ENCODE measurements at places on chromosomes 16 and 17.

DNA sequence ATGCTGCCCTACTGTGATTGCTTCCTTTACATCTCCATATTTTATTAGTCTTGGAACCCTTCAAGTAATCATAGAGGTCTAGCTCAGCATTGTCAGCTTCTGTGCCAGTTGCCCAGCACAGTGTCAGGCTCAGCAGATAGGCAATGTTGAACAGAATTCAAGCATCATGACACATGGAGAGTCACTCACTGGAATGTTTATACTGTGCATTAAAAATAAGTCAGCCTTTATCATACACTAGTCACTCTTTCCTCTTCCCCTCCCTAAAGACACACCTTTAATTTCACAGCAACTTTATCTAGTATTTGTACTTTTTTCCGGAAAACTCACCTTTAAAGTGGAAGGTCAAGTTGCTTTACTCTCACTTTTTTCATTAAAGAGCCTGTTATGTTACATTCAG lies 253.8 kb upstream of the CDH11 start:
- DNase-seq = no peak

DNA sequence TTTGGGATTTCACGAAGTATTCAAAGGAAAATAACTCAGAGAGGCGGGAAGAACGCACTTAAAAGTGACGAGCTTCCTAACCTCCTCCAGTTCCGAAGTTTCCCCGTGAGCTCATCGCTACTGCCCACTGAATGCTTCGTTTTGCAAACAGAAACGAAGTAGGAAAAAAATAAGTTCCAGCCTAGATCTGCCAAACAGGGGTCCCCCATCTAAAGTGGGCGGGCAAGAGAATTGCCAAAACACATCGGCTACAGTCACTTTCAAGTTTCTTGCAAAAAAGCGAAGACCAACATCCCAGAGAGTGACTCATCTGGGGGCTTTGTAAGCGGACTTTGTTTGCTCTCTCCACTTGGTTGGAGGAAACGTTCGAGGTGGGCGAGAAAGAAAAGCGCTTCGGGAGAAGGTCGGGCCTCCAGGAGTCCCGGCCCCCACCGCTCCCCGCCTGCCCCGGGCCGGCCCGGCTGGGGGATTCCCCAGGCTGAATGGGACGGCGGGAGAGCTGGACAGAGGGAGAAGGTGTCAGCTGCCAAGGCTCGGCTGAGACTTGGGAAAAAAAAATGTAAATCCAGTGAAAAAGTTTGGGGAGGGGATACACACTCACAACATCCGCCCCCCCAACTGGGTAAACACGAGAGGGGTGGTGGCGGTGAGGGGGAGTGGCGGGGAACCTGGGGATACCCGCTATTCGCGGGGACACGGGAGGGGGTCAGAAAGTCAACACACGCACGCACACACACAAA lies 1.0 kb downstream of the VEZF1 start:
- DNase-seq = no peak

DNA sequence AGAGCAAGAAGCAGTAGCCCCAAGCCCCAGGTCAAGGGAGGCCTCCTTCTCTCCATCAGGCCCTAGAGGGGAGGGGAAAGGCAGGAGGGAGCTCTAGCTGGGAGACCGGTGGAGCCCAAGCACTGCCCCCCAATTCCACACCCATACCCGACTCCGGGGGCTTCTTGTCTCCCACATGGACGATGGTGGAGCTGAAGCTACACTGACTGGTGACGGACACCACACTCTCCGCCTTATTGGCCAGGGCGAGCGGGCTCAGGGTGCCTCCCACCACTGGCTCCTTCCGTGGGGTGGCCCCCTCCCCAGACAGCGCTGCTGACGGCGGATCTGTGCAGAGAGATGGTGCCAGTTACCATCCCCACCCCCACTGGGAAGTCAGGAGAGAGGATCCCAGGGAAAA lies 6.4 kb downstream of the PER1 start:
- DNase-seq = no peak

GRCh38 chr17:55641676-55642081 lies 81.0 kb downstream of the TMEM100 start:
- no peak for DNase-seq

GRCh38 chr16:85438981-85439685 lies 174.0 kb upstream of the GSE1 start:
- DNase-seq = no peak

- no peak for DNase-seq
These were observed 1.5 kb upstream of the NPTX1 start for GRCh38 chr17:80477647-80478478.

GRCh38 chr16:86343027-86343795 lies 167.1 kb upstream of the FOXF1 start:
- no peak for DNase-seq

DNA sequence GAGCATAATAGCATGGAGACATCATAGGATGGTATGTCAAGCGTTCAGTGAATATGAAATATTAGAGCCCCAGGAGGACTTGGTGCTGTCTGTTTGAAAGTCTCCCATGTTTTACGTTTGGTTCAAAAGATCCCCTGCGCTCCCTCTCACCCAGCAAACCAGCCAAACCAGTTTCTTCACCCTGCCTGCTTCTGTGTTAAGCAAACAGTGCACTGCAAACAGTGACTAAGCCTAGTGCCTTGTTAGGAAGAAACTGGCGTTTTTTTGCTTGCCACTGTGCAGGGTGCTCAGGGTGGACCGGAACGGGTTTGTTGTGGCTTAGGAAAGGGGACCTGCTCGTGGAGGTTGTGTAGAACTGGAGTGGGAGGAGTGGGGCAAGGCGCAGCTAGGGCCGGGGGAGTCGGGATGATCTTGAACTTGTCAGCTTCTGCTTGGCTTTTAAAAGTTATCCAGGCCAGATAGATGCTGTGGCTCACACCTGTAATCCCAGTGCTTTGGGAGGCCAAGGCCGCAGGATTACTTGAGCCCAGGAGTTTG lies 7.7 kb downstream of the CDH1 start:
- DNase-seq = no peak

- no peak for DNase-seq
These were observed 14.4 kb downstream of the NTAN1 start for GRCh38 chr16:15041271-15042004.

GRCh38 chr17:4482338-4483011 lies 16.2 kb upstream of the SPNS2 start:
- no peak for DNase-seq

- DNase-seq = no peak
These were observed 2.9 kb downstream of the CTRL start for GRCh38 chr16:67928561-67929364.

- no peak for DNase-seq
These were observed 106.6 kb downstream of the N4BP1 start for GRCh38 chr16:48503336-48503735.

DNA sequence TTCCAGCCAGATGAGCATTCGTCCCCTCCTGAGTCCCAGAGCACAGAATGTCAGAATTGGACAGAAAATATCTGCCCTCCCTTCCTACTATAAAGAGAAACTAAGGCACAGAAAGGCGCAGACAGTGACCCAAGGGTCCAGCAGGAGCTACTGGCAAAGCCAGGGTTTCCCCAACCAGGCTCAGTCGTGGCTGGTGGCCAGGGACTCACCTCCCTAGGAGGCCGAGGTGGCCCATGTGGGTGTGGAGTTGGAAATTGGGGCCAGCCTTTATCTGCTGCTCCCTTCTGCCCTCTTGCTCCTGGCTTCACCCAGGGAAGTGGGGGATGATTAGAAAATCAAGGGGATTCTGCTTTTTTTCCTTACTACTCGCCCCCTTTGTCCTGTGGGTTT lies 1.1 kb downstream of the DRC7 start:
- DNase-seq = no peak

- no peak for DNase-seq
These were observed 94.3 kb downstream of the SSH2 start for GRCh38 chr17:29835435-29836351.

- no peak for DNase-seq
These were observed 6.3 kb upstream of the XAF1 start for GRCh38 chr17:6749519-6749918.

DNA sequence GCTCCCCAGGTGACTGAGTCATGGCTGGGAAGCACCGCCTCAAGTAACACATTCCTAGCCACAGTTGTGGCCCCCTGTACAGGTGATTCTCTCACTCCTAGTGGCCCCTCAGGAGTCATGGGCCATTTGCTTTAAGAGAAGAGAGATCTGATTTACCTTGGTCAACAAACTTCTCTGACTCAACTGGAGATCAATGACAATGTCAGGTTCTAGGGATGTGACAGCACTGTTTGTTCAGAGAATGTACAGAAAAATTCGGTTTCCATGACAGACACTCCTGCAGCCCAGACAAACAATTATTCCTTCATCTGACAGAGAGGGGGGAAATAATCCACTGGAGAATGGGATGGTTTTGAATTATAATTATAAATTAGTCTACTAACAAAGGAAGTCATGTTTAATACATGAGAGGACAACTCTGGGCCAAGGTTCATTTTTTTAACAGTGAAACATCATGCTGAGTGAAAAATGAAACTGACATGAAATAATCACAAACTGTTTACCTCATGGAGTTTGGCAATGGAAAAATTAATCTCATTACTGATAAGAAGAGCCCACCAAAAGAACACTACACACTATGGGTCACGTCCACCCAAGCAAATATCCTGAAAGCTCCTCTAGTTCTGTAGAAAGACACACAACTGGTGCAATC lies 9.7 kb downstream of the ERN1 start:
- DNase-seq = no peak

DNA sequence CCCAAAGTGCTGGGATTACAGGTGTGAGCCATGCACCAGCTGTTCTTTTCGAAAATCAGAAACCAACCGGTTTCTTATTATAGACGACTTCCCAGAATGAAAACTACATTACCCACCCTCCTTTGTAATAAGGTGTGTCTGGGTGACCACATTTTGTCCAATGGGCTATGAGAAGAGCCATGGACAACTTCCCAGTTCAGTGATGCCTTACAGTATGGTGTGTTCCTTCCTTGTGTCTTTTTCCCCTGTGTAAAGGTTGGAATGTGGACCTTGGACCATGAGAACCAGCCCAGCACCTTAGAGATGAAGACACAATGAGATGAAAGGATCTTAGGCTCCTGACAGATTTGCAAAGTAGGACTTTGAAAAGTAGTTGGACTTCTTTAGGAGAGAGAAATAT lies 85.0 kb upstream of the ATF7IP2 start:
- no peak for DNase-seq

DNA sequence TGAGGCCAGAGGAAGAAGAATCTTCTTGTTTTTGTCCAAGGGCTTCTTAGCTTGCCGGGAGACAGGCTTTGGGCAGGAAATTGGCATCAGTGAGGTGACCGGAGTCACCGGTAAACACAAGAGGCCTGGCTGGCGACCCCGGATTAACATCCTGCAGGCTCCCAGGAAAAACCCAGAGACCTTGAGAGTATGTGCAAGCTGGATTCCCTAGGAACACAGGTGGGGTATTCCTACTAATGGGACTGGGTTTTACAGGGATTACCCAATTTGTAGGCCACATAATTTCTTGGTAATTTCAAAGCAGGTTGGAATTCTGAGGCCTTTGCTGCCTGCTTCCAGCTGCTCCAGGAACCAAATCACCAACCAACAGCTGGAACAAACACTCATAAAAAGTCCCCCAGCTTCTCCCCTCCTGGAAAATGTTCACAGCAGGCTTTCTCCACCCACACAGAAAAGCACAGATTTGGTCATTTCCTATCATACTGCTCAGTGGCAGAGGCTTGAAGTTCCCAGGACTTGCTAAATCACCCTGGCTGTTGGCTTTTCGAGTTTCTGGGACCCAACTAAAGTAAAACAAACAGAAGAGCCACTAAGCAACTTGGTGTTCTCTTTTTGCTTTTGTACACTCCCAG lies 258.8 kb downstream of the IRF8 start:
- DNase-seq = no peak

DNA sequence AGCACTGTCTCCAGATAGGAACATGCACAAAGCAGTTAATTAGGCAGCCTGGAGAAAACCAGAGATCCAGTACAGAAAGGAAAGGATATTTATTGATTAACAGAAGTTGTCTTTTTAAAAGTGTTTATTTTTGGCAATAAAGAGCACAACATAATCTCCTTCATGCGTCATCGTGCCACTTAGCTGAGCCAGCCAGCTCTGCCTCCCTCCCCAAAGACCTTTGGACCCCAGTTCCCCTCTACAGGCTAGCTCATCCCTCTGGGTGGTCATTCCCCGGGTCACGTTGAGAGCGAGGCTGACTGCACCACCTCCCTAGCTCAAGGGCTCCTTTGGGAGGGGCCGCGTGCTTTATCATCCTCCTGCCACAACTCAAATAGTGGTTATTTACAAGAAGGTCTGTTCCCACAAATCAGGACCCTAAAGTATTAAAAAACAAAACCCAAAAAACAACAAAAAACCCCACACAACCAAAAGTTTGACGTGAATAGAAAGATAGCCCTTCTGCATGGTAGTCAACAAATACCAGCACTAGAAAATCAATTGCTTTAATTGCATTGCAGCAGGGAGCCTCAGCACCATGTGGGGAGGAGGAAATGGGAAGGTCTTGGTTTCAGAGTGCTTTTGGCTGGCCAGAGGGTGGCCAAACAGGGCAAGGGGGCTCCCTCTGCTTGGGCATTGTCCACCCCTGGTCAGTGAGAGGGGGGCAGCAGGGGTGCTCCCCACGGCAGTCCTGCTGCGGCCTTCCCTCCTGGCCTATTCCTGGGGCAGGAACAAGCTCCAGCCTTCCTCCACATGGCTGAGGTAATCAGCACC lies 9.6 kb downstream of the POLR2C start:
- DNase-seq = no peak

GRCh38 chr17:3732210-3732621 lies 8.5 kb downstream of the HASPIN start:
- no peak for DNase-seq

DNA sequence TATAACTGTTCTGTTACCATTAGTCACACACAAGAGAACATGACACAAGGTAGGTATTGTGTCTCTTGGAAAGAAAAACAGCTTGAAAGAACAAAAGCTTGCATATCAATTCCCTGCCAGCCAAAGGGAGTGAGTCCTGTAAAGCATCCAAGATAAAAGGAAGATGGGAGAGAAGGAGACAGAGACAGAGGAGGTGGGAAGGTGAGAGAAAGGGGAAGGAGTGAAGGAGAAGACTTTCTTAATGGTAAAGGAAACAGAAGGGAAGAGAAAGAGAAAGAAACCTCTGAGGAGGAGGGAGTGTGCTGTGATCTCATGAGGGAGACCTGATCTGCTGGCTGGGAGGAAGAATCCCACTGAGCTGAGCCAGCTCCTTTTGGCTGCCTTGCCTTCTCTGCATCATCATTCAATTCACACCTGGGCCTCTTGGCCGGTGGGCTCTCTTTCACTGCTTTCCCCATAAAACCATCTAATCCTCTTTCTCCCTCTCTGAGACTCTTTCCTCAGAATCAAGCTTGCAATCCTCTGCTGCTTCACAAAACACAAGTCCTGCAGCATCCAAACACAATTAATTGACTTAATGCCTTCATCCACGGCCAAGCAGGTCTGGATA lies 271.6 kb downstream of the ABCC12 start:
- no peak for DNase-seq

DNA sequence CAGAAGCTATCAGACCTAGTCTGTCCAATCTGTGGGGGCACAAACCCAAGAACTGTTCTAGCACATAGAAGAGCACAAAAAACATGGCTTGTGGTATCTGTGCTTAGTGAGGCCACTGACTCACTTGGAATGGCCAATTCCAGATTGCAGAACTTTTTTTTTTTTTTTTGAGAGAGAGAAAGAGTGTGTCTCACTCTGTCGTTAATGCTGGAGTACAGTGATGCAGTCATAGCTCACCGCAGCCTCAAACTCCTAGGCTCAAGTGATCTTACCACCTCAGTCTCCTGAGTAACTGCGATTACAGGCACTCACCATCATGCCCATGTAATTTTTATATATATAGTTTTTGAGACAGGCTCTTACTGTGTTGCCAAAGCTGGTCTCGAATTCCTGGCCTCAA lies 77.2 kb upstream of the CLEC3A start:
- no peak for DNase-seq

GRCh38 chr17:17710728-17711541 lies 29.7 kb downstream of the RAI1 start:
- DNase-seq = no peak

GRCh38 chr16:533391-534123 lies 6.0 kb downstream of the CAPN15 start:
- DNase-seq = no peak
